ENCODE measurements at places on chromosomes 1 and 21.

GRCh38 chr1:237031480-237031879 is 10.5 kb upstream of the RYR2 start:
- no peak for DNase-seq

DNA sequence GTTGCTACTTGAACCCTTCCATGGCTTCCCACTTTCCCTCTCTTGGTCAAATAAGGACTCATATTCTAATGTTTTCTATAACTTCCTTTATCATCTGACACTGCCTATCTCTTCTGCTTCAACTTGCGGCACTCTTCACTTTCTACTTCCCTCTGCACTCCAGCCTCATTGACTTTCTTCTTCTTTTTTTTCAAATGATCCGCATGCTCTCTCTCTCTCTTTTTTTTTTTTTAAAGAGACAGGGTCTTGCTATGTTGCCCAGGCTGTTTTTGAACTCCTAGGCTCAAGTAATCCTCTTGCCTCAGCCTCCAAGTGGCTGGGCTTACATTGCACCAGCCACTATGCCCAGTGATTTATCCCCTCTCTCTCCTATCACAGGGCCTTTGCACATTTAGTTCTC is 7.3 kb upstream of the IL10 start:
- DNase-seq = no peak

GRCh38 chr1:153261281-153262069 is 2.0 kb downstream of the LORICRIN start:
- DNase-seq = peak; percentile 18

- no peak for DNase-seq
Observed at GRCh38 chr1:157431751-157432150, 120.6 kb downstream of the FCRL5 start.

GRCh38 chr1:225378880-225379279 is 49.0 kb downstream of the LBR start:
- DNase-seq = no peak

DNA sequence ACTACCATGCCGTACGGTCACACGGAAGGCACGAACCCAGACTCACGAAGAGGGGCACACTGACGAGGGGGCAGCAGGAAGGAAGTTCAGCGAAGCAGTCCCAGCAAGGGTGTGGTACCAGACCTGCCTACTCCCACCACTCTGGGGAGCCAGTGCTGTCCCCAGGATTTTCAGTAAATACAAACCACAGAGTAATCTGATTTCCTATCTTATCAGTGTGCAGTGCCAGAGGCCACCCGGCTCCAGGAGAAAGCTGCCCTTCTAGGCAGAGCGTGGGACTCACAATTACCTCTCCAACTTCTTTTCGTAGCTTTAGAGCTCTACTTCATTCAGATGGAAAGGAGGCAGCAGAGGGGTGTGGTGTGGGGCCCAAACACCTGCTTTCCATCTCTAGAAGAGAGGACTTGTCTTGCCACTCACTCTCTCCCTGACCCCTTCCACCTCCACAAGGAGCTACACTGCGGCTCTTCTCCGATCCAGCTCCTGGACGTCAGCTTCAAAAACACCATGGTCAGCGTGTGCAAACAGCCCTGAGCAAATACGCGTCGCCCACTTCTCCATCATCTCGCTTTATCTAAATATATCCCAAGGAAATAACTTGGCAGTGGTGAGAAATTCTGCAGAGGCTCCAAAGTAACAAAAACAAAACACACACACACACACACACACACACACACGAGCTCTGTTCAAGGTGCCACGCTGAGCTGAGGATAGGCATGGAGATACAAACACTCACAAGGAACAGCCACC is 98.5 kb downstream of the MRPL37 start:
- no peak for DNase-seq

DNA sequence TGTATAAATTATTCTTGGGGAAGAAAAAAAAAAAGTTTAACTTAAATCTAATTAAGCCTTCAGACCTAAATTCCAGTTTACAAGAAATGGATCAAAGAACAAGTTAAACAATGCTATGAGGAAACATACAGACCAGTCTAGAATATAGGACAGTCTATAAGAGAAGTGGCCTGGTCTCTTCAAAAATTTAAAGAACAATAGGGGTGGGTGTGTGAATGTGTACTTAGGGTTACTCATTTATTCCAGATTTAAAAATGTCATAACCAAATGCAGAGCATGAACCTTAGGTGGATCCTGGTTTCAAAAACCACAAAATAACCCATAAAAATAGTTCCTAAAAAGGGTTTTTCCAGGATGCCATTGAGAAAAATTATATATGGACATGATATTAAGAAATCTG is 21.8 kb upstream of the SYNJ1 start:
- no peak for DNase-seq

GRCh38 chr1:214349008-214349407 is 68.0 kb downstream of the SMYD2 start:
- no peak for DNase-seq

DNA sequence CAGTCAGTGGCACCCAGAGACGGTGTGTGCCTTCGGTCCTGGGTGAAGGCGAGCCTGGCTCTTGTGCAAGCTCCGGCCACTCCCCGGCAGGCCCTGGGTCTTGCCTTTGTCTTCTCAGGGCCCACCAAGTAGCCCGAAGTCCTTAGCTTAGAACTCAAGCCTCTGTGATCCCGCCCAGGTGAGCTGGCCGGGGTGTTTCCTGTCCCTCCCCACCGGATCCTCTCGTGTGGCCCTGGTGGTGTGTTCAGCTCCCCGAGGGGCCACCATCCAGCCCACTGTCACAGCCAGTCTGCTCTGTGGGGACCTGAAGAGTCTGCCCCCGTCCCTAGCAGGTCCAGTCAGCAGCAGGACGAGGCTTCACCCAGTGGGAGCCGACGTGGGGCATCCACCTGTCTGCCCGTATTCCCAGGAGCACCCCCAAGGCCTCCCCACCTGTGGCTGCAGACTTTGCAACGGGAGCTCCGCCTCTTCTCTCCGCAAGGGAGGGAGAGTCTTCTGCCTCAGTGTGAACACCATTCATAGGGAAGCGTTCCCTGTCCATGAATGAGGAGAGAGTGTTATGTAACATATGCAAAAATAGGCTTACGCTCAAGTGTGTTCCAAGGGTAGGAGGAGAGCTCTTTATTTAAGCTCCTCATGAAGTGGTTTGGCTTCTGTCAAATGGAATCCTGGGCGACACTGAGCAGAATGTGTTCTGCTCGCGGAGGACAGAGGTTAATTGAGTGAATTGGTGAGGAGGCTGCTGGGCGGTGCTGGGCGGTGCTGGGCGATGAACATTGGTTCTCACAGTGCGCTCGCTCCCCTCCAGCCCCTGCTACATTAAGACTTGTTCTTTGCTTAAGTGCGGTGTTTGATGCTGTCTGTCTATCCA is 108.9 kb downstream of the CRYAA start:
- no peak for DNase-seq

- DNase-seq = no peak
Observed at GRCh38 chr1:113872219-113872935, 865 bp upstream of the PTPN22 start.

GRCh38 chr1:26417111-26417759 is 6.6 kb downstream of the LIN28A start:
- peak; percentile 83 for DNase-seq

DNA sequence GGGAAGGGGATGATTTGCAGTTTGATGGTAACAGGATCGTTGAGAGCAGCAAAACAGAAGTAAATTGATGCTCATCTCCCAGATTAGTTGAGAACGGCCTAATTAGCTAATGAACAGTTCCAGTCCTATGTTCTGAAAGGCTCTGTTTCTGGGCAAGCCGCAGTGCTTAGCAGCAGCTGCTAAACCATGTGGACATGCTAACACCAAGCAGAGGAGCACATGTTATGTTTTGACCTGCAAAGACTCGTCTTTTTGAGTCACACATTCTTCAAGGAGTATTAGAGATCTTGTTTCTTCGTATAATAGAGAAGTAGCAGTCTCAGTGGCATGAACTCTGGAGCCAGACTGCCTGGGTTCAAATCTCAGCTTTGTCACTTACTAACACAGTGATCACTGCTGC is 58.1 kb downstream of the CACNA1E start:
- no peak for DNase-seq

- DNase-seq = peak; percentile 30
Observed at GRCh38 chr1:233328142-233328921, 808 bp downstream of the MAP3K21 start.

- DNase-seq = no peak
Observed at GRCh38 chr1:216750031-216750627, 26.9 kb upstream of the ESRRG start.

- DNase-seq = peak; percentile 56
Observed at GRCh38 chr1:52552505-52553361, at the start of gene TUT4. TSS of gene TUT4 (minus strand) at chr1:52553092. CDS start at chr1:52526280, 26,812 bp downstream.

GRCh38 chr1:63636192-63637105 is 43.2 kb downstream of the PGM1 start:
- DNase-seq = no peak

GRCh38 chr1:17527036-17527914 is 12.2 kb upstream of the ARHGEF10L start:
- no peak for DNase-seq

DNA sequence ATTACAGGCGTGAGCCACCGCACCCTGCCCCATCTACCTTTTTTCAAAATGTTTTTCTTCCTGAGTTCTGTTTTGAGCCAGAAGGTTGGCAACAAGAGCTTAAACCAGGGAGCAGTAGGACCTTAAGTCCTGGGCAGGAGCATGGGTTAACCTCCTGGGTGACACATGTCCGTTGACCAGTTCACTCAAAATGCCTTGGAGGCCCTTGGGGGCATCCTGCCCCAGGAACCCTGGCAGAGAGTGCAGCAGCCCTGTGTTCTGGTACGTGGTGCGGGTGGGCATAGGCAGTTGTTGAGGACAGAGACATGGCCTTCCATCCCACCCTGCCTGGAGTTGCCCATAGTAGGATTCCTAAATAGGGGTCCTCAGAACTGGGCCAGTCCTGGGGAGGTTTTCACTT is 11.6 kb downstream of the H6PD start:
- no peak for DNase-seq

GRCh38 chr1:13855554-13855953 is 155.6 kb downstream of the PRDM2 start:
- no peak for DNase-seq

DNA sequence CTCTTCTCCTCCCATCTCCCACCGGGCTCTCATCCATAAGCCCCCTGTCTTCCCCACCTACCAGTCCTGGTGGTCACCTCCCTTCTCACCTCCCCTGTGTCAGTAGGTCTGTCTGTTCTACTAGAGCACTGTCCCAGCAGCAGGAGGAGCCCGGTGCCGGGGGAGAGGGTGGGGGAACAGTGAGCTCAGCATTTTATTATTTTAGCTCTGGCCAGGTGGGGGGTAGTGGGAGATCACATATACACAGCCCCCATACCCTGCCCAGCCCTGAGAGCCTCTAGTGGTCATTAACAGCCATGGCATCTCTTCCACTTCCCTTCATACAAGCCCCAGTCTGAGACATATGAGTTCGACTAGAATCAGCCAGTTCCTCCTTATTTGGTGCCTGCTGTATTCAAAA is at the start of gene TMOD4:
Gene TMOD4, minus strand, starts transcription at position 119 of the 400 bp plus-strand sequence. CDS start 1,106 bp downstream, outside the sequence.
- no peak for DNase-seq

GRCh38 chr1:111227851-111228747 is 586 bp downstream of the CHI3L2 start:
- DNase-seq = no peak

GRCh38 chr1:94154989-94155388 is 34.0 kb upstream of the ABCA4 start:
- no peak for DNase-seq

- DNase-seq = peak; percentile 42
Observed at GRCh38 chr1:26677306-26678115, 18.3 kb upstream of the ARID1A start.

DNA sequence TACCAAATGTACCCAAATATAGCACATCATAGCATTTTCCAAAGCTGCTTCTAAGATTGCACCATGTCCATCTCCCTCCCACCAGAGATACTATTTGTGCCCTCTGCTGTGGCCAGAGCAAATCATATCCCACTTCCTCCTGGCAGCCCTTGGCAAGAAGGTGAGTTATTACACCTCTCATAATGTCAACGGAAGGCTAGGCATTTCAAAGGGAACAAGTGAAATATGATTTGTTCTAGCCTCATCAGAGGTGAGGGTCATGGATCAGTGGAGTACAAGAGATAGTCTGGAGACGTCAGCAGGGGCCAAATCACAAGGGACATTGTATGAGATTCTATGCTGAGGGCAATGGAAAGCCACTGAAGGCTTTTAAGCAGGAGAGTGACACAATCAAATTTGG is 90.2 kb upstream of the BCAR3 start:
- DNase-seq = no peak

DNA sequence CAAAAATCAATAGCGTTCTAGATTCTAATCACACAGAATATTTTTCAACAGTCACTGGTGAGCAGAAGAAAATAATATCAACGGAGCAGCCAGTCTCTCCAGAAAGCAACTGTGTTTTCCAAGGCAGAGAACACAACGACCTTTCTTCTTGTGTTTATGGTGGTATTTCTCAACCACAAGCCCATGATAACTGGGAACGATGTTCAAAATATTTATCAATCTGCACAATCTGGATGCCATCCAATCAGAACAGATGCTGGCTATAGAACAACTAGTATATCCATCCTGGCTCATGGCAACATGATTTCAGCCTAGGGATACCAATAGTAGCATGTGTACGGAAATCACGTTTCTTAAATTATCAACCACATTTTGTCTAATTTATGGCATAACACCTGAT is 162.7 kb upstream of the RUNX1 start:
- DNase-seq = no peak

GRCh38 chr1:40315795-40316594 is 1.1 kb downstream of the COL9A2 start:
- peak; percentile 12 for DNase-seq

GRCh38 chr1:236618507-236618906 is 14.2 kb upstream of the HEATR1 start:
- DNase-seq = no peak

- DNase-seq = no peak
Observed at GRCh38 chr1:27624467-27625178, 10.4 kb downstream of the FGR start.

- no peak for DNase-seq
Observed at GRCh38 chr1:181013144-181013543, 9.5 kb downstream of the STX6 start.

- no peak for DNase-seq
Observed at GRCh38 chr1:45923343-45923742, 119.9 kb downstream of the MAST2 start.

- DNase-seq = no peak
Observed at GRCh38 chr1:207073906-207074820, 14.5 kb upstream of the C4BPB start.
